ENCODE measurements at places on chromosomes 4 and X.
A peak's percentile ranks its signal among the peaks of the same experiment; 100 is the strongest.

DNA sequence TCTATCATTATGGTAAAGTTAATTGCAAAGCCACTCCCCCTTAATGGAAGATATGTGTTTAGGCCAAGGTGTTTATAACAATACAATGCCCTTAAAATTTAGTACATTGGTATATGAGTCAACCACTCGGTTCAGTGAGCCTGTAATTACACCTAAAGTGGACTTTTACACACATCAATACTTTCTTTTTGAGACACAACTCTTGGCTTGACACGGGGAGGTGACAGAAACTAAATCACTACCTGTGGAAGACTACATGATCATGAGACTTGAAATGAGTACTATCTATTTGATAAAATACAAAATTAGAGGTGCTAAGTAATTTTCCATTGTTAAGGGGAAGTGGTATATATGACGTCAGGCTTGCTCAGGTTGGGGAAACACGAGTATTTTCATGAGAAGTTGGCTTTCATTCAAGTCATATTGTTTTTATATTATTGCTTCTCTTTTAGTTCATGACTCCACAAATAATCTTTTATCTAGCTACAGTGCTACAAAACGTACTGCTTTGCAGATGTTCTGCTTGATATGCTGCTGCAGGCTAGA, 918.3 kb downstream of the ARAP2 start:
- no peak for DNase-seq

DNA sequence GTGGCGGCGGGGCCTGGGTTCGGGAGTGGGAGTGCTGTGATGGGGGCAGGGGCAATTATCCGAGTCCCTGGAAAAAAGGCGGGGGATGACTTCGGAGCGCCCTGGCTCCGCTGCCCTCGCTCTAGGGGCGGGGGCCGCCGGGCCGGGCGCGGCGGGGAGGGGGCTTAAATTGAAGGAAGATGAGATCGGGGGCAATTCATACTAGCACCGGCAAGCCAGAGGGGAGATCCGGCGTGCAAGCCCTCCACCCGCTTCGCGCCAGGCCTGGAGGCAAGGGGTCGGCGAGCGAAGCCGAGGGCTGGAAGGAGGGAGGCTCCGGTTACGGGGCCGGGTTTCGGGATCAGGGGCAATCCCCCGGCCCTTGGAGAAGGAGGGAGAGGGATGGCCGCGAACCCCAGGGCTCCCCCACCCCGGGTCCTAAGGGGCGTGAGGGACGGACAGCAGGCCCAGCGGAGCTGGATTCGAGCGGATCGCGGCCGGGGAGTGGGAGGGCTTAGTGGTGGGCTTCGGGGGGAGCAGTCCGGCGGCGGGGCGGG, 1.2 kb downstream of the BCORL1 start:
- no peak for DNase-seq

DNA sequence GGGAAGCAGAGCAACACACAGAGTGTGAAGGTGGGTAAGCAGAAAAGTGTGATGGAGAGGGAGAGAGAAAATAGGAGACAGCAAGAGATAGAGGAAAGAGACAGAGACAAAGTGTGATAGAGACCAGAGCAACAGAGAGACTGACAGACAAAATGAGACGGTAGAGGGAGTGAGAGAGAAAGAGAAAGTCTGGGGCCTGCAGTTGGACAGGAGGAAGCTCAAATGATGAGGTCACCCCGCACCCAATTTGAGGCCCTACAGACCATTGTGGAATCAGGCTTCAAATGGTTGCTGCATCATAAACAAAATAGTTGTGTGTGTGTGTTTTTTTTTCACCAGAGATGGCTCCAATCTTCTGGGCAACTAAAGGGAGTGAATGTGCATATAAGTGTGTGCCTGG, 48.0 kb upstream of the ARHGAP36 start:
- DNase-seq, result no peak

GRCh38 chr4:121408-122084, 2.8 kb upstream of the ZNF718 start:
- no peak for DNase-seq

DNA sequence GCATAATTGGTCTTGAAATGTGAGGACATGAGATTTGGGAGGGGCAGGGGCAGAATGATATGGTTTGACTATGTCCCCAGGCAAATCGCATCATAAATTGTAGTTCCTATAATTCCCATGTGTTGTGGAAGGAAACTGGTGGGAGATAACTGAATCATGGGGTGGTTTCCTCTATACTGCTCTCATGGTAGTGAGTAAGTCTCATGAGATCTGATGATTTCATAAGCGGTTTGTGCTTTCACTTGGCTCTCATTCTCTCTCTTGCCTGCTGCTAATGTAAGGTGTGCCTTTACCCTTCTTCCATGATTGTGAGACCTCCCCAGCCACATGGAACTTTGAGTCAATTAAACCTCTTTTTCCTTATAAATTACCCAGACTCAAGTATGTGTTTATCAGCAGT, 2595.9 kb downstream of the PCDH7 start:
- no peak for DNase-seq

GRCh38 chrX:7059214-7059838, 88.2 kb upstream of the STS start:
- DNase-seq, result no peak

DNA sequence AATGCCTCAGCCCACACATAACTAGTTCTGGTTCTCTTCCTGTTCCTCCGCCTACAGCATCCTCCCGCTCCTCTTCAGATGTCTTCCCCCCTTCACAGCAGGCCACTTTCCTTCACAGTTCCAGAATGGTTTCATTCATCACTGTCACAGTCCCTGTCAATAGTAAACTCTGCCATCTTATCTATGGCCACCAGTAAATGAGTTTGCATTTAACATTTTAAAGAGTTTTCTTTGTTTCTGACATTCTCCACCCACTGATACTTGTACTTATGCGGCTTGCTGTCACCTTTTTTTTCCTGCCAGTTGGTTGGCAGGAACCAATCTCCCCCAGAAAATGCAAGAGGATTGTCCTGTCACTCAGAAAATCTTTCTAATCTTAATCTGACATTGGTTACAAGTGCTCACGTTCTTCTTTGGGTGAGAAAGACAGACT, 114.1 kb downstream of the GLUD2 start:
- DNase-seq, result no peak

DNA sequence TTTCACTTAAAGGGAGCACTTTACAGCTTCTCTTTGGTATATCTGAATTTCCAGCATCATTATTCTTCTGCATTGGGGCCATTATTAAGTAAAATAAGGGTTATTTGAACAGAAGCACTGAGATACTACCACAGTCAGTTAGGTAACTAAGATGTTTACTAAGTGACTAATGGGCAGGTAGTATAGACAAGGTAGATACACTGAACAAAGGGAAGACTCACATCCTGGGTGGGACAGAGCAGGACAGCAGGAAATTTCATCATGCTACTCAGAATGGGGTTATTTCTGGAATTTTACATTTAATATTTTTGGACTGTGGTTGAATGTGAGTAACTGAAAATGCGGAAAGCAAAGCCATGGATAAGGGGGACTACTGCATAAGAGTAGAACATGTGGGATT, 316.0 kb downstream of the CCSER1 start:
- DNase-seq, result no peak

- DNase-seq, result no peak
Observed at GRCh38 chrX:1434871-1435240, 17.9 kb downstream of the ASMTL start.

- no peak for DNase-seq
Observed at GRCh38 chr4:1711571-1712215, 426 bp downstream of the SLBP start.

- no peak for DNase-seq
Observed at GRCh38 chrX:23292354-23292987, 42.2 kb upstream of the PTCHD1 start.

DNA sequence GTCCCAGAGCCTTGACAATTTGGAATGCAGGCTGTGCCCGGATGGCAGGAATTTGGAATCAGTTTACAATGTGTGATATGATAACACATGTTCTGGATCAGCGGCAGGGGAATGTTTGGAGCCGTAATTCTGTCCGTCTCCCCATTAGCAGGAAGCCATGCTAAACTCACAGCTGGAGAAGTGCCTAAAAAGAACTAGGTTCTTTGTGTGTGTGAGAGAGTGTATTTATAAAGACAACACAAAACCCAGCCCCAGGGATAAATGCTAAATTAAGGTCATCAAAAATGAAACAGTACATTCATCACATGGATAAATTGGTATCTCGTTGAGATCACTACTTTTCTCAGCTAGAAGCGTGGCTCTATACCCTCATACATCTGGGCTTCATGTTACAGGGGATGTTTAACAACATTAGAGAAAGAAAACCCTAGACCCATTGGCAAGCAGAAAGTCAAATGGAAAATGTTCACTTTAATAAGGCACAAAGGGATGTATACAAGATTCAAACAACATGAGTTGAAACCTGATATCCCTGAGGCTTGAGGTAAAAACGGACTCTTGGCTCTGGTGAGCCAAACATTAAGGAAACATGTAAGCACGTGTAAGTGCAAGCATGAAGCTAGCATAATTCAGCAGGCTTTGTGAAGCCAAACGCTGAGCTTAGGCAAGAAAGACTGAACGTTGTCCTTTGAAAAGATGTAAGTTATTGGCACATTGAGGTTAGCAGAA, 18.0 kb upstream of the TMEM131L start:
- no peak for DNase-seq

GRCh38 chrX:103376979-103377324, 614 bp downstream of the BEX3 start:
- DNase-seq, result no peak

DNA sequence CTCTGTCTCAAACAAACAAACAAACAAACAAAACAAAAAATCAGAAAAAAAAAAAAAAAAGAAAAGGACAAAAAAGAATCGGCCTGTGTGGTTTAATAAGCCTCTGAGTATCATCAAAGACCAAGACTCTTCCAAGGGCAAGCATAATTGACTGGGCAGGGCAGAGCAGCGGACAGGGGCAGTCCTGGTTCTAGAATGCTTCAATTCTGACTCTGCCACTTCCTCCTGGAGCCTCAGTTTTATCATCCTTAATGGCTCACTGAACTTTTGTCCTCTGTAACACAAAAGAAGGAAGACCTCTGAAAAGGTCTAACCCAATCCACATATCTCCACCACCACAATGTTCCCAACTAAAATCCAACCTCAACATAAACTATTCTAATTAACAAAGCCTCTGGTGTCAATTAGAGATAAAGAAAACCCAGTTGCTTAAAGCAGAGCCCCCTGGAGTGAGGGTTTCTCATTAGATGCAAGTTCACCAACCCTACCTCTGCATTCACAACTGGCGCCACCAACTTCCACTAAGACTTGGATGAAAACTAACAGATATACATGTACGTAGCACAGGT, 51.7 kb downstream of the TBC1D9 start:
- no peak for DNase-seq

- peak; percentile 6 for DNase-seq
Observed at GRCh38 chr4:112516471-112517066, 589 bp upstream of the NEUROG2 start.

DNA sequence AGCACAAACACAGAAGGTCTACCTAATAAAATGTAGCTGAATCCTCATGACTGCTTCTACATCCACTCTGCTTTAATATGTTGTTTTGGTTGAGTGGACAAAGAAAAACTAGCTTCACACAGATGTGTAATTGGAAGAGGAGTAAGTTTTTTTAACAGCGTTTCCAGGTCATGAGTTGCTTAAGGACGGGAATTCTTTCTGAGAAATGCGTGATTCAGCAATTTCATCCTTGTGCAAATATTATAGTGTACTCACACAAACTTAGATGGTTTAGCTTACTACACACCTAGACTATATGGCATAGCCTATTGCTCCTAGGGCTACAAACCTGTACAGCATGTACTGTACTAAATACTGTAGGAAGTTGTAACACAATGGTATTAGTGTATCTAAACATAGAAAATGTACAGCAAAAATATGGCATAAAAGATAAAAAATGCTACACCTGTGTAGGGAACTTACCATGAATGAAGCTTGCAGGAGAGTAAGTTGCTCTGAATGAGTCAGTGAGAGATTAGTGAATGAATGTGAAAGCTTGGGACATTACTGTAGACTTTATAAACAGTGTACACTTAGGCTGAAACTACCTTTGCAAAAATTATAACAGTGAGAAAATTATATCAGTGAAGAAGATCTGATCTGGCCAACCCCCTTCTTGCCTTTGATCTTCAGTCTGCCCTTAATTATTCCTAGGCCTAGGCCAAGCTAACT, 70.8 kb upstream of the IL15 start:
- DNase-seq, result no peak

GRCh38 chrX:1661048-1661921, 46.4 kb downstream of the ASMT start:
- peak; percentile 48 for DNase-seq

DNA sequence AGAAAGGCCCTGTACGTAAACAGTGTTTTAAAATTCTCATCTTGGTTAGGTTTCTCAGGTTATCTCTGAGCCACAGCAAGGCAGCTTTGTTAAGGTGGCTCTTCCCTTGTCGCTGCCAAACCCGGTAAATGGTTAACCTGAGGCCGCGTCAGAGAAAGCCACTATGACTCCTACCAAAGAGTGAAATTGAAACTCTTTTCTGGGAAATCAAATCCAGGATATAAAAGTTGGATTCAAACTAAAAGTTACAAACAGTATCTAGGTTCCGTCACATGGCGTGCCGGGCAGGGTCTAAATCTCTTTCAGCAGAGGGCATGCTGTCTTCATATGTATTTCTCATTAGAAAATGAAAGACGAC, 433 bp downstream of the MMAA start:
- no peak for DNase-seq

- no peak for DNase-seq
Observed at GRCh38 chr4:8195431-8195830, 3.7 kb upstream of the SH3TC1 start.

DNA sequence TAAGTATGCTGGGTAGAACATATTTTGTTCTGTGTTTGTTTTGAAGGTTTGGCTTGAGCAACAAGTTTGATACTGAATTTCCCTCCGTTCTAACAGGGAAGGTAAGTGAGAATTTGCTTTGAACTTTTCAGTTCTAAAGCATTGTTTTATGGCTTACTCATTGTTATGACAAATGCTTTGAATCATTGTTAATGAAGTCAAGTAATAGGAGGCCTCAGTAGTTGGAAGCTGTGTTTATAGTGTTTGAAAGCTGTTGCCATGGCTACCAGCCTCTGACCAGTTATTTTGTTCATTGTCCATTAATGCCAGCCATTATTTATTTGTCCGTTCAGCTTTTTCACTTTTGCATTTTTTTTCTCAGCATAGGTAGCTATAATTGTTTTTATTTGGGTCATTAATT, 14.4 kb downstream of the CHIC1 start:
- DNase-seq, result no peak

DNA sequence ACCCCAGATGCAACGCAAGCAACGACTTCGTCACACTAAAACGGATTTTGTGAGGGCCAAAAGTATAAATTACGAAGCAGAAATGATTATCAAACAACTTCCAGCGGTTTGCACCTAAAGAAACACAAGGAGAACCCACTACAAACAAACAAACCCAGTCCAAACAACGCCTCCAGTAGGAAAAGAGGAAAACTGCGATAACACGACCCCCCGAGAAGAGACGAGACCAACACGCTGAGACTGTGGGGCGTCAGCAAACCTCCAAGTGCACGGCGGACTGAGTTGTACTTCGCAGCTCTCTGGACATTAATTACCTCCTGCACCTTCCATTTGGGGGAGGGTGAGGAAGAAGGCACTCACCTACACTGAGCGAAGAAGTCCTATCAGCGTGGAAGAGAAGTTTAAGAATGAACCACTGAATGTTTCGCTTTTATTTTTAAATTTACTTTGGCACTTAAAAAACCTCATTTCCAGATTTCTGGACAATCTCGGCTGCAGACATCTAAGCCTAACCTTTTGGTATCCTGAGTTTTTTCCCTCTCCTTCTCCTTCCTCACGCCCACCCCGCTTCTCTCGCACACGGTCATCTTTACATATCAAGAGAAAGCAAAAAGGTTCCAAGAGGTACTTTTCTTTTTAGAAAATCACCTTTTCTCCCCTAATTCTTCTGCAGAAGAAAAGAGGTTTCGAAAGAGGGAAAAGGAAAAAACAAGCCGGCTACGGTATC, at the start of gene MAB21L2:
MAB21L2 (plus strand) TSS at position 6 of the 727 bp plus-strand sequence. CDS start 879 bp downstream, outside the sequence.
- DNase-seq, result no peak
